Mucosa of gallbladder (tissue), 1 donor: ENCODE measurements at places on chromosomes 6 and 20.
A peak's percentile ranks its signal among the peaks of the same experiment; 100 is the strongest.

GRCh38 chr6:89970609-89971337 lies 76.5 kb downstream of the GJA10 start:
- no peak for DNase-seq

GRCh38 chr6:28977341-28978132 lies 27.6 kb downstream of the ZNF311 start:
- DNase-seq: no peak

DNA sequence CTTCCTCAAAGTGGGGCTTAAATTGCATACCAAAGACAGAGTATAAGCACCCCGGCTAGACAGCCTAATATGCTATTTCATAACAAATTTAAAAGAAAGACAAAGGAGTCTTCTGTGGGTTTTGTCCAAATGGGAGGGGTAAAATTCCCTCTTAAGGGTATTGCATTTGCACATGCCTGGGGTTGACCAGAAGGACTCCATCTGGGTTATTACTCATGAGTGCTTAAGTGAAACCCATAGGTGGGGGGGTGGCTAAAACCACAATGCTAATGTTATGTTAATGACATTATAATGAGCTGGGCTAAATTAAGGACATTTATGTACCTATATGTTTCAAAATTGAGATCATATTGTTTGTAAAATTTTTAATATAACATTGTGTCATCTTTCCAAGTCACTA lies 15.0 kb downstream of the IMPG1 start:
- no peak for DNase-seq

DNA sequence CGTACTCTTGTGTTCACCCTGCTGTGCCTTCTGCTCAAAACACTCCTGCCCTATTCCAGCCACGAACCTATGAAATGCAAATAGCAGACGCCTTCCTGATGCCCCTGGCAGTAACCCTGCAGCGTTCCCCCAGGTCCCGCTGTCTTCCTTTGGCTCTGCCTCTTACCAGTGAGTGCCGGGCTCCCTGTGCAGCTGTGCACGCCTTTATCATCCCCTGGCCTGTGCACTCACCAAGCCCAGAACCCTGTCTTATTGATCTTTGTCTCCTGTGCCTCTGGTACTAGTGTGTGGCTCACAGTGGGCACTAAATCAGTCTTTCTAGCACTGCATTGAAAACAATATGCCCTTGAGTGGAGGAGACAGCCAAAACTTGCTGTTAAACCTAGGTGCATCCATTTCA lies 19.7 kb downstream of the ZDHHC14 start:
- DNase-seq: no peak

- DNase-seq: no peak
Measured at GRCh38 chr6:121765060-121765459, 329.6 kb downstream of the GJA1 start.

GRCh38 chr20:36491901-36492617 lies 49.3 kb upstream of the MYL9 start:
- no peak for DNase-seq

GRCh38 chr6:56604186-56604585 lies 38.5 kb downstream of the DST start:
- DNase-seq: no peak

DNA sequence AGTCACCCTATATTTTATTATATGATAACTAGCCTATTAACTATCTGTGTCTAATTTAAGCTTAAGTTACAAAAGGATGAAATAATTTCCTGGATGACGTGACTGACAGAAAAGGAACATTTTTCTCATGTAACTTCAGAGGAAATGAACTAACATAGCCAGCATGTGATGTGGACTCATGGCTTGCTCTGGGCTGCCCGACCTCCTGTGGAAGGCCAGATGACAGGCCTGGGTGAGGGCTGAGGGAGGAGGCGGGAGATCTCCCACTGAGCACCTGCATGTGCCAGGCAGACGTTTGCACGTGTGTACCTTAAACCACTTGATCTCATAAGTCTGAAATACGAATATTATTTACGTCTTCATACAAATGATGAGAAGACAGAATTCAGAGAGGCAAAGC lies 321.1 kb downstream of the SYNE1 start:
- no peak for DNase-seq

GRCh38 chr6:11754625-11755271 lies 23.9 kb downstream of the ADTRP start:
- no peak for DNase-seq

DNA sequence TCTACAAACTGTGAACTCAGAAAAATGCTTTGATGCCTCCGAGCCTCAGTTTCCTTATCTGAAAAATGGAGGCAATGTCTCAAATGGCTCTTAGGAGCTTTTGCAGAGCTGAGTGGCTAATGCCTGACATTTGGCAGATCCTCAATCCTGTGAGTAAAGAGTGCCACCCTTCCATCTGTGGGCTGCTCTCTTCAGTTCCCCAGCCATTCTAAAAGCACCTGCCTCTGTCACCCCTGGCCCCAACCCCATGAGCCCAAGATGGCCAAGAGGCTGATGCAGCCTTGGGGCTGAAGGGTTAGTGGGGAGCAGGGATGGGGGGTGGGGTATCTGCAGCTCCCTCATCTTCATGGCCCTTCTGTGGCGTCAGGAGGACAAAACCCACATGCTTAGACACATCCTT lies 14.5 kb upstream of the GUCA1A start:
- no peak for DNase-seq

GRCh38 chr20:46701057-46701456 lies 8.4 kb upstream of the SLC2A10 start:
- DNase-seq: no peak

- peak; percentile 54 for DNase-seq
Measured at GRCh38 chr6:21395121-21395520, 198.4 kb upstream of the SOX4 start.

- DNase-seq: no peak
Measured at GRCh38 chr20:48209102-48209501, 423.8 kb upstream of the SULF2 start.

DNA sequence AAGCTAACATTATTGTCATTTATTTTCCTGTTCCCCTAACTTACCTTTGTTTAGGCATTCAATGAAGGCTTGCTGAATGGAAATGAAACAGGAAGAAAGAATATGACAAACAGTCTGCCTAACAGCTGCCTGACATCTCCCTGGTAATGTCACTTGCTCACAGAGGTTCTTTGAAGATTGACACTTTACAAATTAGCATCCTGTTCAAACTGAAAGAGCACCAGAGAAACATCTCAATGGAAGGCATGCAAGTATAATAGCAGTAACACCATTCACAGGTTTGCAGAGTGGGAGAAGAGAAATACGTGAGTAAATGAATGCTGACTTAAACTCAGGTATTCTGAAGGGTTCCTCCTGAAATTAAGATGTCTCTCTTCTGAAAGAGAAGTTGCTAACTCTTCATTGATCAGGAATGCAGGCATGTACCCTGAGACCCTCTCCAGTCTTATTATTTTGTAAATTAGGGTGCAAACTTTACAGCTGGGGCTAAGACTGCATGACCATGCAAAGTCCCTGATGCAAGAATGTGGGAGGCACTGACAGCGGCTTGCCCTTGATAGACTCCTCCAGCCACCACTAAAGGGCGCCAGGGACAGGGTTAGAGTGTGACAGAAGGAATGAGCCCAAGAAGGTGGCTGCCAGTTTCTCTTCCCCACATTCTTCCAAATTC lies 1.3 kb upstream of the SMLR1 start:
- DNase-seq: no peak

DNA sequence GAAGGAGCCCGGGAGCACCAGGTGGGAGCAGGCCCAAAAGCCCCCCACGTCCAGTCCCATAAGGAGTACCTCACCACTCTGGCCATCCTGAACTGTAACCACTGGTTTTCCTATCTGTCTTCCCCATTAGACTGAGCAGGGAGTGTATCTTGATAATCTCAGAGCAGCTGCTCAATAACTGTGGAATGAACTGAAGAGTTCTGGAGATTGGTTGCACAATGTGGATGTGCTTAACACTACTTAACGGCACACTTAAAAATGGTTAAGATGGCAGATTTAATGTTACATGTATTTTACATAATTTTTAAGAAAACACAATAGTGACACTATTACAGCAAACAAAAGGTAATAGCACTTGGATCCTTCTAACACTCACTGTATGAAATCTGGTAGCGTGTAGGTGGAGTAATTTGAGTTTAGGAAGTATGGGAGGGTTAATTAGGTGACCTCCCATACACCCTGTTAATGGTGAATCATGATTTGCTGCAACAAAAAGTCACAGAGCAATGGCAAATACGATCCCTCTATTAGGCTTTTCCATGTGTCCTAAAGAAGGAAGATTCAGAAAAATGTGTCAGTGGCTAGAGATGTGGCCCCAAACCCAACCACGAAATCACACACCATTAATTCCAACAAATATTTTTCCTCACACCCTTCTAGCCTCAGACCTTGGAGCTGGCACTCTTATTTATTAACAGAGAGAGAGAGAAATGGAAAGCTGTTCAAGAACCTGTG lies 18.4 kb downstream of the TRAM2 start:
- no peak for DNase-seq
